ENCODE measurements at places on chromosomes 5 and 9.

GRCh38 chr9:71664566-71664965 lies 103.7 kb downstream of the CEMIP2 start:
- no peak for DNase-seq

DNA sequence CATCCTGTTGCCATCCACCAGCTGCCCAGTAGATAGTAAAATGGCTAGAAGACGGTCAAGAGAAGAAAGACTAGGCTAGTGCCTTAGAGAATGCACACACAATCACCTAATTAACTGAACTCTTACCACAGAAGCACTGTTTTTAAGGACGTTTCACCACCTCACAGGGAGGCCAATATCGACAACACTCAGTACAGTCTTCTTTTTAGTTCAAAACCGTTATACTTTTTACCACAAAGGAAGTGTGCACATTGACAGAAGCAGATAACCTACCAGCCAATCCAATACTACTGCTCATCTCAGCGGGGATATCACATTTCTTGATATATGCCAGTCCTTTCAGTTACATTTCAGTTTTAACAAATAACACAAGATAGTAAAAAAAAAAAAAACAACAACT lies 122.3 kb downstream of the GNAQ start:
- DNase-seq = no peak

DNA sequence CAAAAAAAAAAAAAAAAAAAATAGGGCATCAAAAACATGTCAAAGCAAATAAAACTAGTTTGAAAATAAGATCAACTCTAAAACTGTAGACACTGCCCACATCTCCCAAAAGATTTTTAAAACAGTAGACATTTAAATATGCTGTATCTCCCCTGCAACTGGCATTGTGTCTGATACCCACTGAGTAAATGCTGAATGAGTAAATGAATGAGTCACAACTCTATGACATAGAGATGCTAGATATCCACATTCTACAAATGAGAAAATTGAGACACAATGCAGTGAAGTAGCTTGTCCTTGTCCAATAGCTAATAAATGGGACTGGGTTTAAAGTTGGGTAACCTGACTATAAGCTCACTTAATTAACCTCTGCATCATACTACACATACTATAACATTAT lies 14.1 kb upstream of the MAP1B start:
- DNase-seq = no peak

GRCh38 chr9:107422189-107423185 lies 67.1 kb downstream of the KLF4 start:
- DNase-seq = peak; percentile 61

- no peak for DNase-seq
Observed at GRCh38 chr9:73553295-73553694, 401.6 kb downstream of the ANXA1 start.

- no peak for DNase-seq
Observed at GRCh38 chr5:142183561-142183960, 75.0 kb downstream of the NDFIP1 start.

- no peak for DNase-seq
Observed at GRCh38 chr9:88991066-88992034, at the start of gene S1PR3. Gene S1PR3 (plus strand): TSS chr9:88991468. CDS start chr9:89001201, 9,733 bp downstream.

Measured in stromal cell of bone marrow (primary cell).